ENCODE measurements at places on chromosomes 12 and 14.
A peak's percentile ranks its signal among the peaks of the same experiment; 100 is the strongest.

GRCh38 chr14:57029620-57030253, 219.5 kb upstream of the OTX2 start:
- DNase-seq, result no peak

GRCh38 chr12:93738199-93739058, 61.3 kb downstream of the CRADD start:
- DNase-seq, result no peak

DNA sequence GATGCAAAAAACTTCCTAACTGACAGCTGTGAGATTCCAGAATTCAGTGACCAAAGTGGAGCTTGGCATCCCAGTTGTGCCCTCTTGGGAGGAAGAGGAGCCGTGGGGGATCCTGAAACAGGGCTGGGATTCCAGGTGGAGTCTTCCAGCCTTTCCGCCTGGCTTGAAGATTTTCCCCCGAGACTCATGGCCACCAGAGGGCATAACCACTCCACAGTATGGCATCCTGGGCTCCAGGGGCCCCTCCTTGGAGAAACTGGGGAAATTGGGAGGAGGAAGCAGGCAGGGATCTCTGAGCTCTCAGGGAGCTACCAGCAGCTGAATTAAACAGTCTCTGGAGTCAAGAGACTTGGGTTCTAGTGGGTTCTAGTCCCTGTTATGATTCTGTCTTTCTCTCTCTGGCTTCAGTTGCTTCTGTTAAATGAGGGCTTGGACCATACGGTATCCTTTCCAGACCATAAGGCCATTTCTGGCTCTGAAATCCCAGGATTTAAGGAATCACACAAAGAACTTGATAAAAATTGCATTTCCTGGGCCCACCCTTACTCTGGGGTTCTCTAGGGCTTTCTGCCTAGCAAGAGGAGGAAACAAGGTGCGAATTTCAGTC, 2.6 kb upstream of the TAMALIN start:
- DNase-seq, result peak; percentile 32

DNA sequence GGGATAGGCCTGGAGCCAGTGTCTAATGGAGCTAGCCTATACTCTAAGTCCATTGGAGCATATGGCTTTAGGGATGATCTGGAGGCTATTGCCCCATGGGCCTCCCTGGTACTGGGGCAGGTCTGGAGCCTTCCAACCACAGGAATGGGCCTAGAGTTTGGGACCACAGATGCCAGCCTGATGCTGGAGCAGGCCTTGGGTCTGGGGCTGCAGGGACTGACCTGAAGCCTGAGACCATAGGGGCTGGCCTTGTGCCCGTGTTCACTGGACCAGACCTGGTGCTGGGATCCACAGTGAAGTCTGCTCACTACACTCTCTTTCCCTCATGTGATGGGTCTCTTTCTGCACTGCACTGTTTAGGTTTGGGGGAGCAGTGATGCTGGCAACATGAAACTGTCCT, 95.0 kb downstream of the KLHL28 start:
- no peak for DNase-seq

DNA sequence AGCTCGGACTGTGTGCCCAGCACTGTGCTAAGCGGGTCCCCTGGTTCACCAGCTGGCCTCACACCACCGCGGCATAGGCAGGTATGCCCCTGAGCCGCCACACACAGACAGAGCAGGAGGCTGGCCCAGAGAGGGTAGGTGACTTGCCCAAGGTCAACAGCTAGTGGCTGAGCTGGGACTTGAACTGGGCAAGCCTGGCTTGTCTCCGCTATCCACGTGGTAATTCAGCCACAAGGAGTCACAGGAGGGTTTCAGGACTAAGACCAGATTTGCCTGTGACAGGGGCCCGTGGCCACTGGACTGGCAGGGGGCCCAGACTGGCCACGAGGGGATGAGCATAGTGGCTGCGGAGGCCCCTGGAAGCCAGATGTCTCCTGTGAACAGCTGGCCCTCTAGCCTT, 47.7 kb downstream of the NCOR2 start:
- no peak for DNase-seq

- no peak for DNase-seq
Observed at GRCh38 chr12:76942267-76942666, 63.4 kb upstream of the CSRP2 start.

- no peak for DNase-seq
Observed at GRCh38 chr14:91893669-91894068, 26.3 kb upstream of the TC2N start.

DNA sequence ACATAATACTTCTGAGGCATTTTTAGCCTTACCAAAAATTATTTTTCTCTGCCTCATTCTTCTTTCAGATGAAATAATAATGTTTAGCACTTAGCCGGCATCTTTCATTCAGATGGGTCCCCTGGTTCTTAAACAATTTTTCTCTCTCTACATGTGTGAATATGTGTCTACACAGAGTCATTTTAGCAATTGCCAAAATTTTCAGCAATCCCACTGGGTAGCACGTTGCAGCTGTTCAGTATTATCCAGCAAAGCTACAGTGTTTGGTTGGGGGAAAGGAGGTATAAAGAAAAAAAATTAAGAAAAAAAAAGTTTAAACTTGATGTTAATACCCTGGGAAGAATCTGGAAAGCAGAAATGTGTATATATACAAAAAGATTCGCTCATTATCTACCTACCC, 160.5 kb upstream of the TRHDE start:
- DNase-seq, result no peak
